ENCODE measurements at places on chromosomes 13 and 19.

GRCh38 chr13:51523082-51523518 is 61.2 kb upstream of the WDFY2 start:
- no peak for DNase-seq

DNA sequence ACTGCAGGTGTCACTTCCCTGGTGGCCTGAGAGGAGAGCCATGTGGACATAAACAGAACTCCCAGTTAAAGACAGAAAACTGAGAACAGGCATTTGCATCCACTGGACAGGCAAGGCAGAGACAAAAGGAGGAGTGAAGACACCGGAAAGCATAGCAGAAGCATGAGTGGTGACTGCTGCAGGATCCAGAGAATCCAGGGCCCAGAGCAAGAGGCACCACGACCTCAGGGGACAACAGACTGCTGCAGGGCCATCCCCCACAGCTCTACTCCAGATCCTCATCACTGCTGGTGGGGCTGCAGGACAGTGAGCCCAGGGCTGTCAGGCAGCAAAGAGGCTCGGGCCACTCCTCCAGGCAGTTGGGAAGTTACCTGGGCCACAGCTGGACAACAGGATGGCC is 14.5 kb upstream of the ISYNA1 start:
- no peak for DNase-seq

DNA sequence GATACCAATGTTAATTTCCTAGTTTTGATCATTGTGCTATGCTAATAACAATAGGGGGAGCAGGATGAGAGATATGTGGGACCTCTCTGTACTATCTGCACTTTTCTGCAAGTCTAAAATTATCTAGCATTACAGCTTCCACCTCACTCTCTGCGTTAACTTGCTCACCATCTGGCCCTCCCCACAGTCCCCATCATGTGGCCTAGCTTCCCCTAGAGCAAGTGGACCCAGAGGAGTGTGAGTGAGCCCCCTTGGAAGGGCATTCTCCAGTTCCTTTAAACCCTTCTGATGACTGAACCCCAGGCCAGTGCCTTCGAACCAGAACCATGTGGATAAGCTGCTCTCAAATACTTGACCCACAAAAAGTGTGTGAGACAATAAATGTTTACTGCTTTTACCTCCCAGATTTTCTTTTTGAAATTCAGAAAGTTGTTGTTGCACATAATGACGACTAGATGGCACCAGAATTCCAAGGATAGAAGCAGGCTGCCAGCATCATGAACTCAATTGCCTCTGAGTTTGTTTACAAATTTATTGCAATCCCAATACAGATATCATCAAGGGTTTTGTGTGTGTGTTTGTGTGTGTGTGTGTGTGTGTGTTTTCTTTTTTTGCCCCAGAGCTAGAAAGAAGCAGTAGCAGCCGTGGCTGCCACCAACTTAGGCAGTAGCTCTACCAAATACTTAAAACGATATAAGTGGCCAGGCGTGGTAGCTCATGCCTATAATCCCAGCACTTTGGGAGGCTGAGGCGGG is 49.0 kb upstream of the ZNF780A start:
- peak; percentile 53 for DNase-seq

GRCh38 chr19:52739576-52739975 is 4.7 kb upstream of the ZNF611 start:
- DNase-seq, result no peak

DNA sequence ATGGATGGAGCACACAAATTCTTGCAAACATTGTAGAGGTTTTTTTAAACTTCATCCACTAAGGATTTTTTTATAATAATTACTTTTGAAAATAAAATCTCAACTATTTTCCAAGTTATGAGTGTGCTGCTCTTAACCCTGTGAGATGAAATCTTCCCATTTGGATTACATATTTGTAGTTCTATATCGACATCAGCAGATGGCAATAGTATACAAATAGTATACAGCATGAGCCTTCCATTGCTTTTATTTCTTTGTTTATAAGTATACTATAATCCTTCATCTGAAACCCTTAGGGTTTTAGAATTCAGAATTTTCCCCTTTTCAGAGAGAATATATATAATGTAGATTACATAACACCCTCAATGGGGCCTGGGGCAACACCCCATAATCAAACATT is 70.5 kb downstream of the GJA3 start:
- no peak for DNase-seq

DNA sequence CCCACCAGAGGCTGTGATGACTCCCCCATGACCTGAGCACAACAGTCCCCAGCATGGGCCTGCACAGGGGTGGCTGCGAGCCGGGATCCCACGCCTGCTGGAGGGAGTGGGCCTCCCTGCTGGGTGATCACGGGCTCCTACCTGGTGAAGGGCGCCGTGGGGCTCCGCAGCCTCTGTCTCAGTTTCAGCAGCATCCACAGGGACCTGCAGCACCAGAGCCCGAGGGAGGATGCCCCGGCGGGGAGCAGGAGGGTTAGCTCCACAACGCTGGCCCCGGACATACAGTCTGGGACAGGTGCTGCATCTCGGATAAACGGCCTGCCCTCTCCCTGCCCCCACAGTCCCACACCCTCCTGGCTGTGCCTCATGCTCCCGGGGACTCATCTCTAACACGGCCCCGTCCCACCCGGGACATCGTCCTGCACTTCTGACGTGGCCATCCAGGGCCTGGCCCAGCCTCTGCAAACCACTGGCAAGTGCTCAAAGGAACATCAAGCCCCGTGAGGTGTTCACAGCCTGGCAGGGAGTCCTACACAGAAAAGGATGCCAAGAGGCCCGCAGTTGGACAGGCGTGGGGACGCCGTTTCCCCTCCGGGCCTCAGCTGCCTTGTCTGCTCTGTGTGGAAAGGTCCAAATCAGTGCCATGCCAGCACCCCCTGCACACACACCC is 10.5 kb downstream of the PEX11G start:
- no peak for DNase-seq

DNA sequence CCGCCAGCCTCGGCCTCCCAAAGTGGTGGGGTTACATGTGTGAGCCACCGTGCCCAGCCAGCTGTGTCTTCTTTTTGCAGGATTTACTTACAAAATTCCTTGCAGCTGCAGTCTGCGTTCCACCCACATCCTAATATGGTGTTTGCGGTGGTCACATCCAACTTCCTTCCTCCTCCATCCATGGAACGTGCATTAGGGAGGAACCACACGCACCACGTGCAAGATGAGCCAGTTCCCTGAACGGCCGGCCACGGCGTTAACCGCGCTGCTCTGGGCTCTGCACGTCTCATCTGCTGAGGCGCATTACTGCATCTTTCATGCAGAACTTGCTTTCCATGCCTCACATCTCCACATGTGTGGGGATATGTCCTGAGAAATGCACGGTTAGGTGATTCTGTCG is 13.0 kb upstream of the SIGLEC11 start:
- DNase-seq, result no peak

GRCh38 chr13:89925107-89925506 is 1422.4 kb upstream of the MIR17HG start:
- no peak for DNase-seq

DNA sequence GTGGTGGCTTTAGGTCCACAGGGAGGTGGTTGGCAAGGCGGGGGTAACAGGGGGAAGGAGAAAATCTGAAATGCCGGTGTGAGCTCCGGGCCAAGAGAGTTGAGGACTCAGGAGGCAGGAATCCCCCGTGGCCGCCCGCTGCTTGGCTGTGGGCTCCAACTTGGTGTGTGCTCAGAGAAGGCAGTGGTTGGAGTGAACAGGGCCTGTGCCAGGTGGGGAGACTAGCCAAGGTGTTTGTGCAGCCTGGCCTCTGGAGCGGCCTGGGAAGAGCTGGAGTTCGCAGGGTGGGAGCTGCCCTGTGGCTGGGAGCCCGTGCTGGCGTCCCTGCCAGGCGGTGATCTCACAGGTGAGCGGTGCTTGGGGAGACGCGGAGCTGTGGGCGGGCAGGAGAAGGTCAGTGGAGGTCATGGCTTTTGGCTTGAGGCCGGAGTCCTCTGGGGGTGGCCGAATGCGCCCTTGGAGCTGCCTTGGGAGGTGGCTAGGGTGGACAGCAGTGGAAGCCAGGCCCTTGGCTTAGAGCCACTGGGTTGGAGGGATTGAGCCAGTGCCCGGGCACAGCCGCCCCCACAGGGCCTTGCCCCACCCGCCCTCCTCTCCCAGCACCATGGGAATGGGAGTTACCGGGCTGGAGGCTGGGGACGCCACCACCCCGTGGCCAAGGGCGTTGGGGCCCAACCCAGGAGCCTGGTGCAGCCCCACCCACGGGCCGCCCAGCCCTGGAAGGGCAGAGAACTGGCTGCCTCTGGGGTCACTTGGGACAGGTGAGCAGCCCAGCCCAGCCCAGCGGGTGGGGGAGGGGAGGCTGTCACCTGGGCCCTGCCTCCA is 7.1 kb upstream of the CIRBP start:
- DNase-seq, result no peak

- no peak for DNase-seq
Observed at GRCh38 chr19:406135-406781, 2.7 kb downstream of the C2CD4C start.

- no peak for DNase-seq
Observed at GRCh38 chr13:43000676-43001075, 8.6 kb upstream of the EPSTI1 start.

- peak; percentile 52 for DNase-seq
Observed at GRCh38 chr13:93847162-93847561, 620.6 kb downstream of the GPC6 start.

- DNase-seq, result no peak
Observed at GRCh38 chr19:15421721-15422260, 3.0 kb upstream of the AKAP8L start.

GRCh38 chr13:75175575-75175974 is 306.4 kb downstream of the TBC1D4 start:
- no peak for DNase-seq

DNA sequence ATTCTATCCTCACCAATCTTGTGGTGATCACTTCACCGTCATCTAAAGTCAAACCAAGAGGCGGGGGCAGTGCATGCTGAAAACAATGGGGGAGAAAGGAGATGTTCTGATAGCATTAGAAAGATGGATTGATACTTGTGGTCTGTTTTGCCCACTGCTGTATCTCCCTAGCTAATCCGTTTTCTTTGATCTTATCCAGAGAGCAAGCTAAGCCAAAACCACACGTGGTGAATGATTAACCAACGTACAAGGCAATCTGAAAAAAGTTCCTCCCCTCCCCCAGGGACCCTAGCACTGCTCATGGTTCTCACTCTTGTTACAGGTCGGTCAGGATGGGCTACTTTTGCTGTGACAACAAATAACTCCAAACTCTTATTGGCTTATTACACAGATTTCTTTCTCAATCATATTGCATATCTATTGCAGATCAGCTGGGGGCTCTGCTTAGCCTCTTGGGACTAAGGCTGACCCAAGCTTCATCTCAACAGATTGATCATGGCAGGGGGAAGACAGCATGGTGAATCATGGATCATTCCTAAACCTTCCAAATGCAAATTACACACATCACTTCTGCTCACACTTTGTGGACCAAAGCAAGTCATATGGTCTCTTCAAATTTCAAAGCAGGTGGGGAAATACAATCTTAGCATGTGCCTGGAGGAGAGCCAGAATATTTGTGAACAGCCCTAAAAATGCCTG is 11.9 kb upstream of the C13orf42 start:
- no peak for DNase-seq

- DNase-seq, result peak; percentile 64
Observed at GRCh38 chr13:44273991-44274770, 99.4 kb upstream of the SERP2 start.

DNA sequence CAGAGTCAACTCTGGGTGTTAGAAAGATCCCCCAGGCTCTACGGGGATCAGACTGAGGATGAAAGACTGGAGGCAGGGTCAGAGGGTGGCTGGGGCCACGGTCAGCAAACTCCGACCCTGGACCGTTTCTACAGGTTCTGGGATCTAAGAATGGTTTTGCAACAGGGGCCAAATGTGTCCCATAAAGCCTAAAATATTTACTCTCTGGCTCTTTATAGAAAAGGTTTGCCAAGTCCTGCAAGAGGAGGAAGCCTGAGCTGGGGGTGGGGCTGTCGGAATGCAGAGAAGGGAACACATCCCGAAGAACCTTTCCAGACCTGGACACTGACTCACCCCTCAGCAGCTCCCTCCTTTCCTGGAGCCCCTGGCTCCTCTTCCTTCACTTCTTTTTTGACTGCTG is 20.7 kb downstream of the LIG1 start:
- DNase-seq, result no peak

- DNase-seq, result peak; percentile 55
Observed at GRCh38 chr13:30045916-30046704, 195.7 kb upstream of the UBL3 start.

GRCh38 chr13:103731959-103732358 is 665.7 kb upstream of the SLC10A2 start:
- DNase-seq, result no peak

GRCh38 chr13:80881495-80881894 is 540.6 kb upstream of the SPRY2 start:
- DNase-seq, result no peak

DNA sequence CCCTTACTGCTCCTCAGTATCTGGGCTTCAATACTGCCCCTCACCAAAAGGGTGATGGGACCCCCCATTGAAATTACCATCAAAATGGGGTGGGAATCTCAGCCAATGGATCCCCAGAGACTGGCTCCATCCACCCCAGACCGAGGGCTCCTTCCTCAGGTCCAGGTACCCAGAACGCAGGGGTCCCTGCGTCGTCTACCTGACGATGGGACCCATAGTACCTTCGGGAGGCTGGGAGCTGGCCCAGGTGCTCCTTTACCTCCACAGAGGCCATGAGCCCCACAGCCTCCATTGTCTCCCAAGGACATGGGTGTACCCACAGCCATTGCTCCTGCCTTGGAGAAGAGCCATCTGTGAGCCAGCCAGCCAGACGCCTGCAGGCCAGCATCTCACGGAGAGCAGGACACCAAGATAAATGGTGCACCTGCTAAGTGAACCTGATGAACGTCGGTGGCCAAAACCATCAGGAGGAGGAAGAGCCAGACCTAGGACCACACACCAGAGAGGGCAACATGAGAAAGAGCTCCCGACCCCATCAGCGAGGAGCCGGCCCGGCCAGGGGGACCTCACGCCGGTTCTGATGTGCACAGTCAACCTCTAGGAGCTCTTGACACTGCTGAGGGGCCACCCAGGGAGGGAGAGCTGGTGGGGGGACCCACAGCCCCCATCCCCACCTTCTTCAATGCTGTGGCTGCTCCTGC is 156.8 kb upstream of the SOX1 start:
- no peak for DNase-seq

DNA sequence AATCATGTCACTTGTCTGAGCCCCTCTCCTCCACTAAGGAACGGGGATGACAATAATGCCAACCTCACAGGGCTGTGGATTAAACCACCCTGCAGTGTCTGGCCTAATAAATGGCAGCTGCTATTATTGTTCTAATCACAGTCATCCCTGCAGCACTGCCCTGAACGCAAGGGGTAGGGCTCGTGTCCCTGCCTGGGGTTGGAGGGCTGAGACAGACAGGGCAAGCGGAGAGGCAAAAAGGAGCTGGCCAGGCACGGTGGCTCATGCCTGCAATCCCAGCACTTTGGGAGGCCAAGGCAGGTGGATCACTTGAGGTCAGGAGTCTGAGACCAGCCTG is 10.2 kb upstream of the KPTN start:
- no peak for DNase-seq

- no peak for DNase-seq
Observed at GRCh38 chr13:26914624-26915023, 154.0 kb upstream of the GPR12 start.

- no peak for DNase-seq
Observed at GRCh38 chr13:67048821-67049150, 181.3 kb downstream of the PCDH9 start.

All from AG08396 (cell line).